ENCODE measurements at places on chromosomes 16 and 17.

- no peak for DNase-seq
These were observed 54.8 kb downstream of the NUP88 start for GRCh38 chr17:5364696-5365095.

GRCh38 chr17:75417054-75417580, 11.6 kb upstream of the GRB2 start:
- no peak for DNase-seq

DNA sequence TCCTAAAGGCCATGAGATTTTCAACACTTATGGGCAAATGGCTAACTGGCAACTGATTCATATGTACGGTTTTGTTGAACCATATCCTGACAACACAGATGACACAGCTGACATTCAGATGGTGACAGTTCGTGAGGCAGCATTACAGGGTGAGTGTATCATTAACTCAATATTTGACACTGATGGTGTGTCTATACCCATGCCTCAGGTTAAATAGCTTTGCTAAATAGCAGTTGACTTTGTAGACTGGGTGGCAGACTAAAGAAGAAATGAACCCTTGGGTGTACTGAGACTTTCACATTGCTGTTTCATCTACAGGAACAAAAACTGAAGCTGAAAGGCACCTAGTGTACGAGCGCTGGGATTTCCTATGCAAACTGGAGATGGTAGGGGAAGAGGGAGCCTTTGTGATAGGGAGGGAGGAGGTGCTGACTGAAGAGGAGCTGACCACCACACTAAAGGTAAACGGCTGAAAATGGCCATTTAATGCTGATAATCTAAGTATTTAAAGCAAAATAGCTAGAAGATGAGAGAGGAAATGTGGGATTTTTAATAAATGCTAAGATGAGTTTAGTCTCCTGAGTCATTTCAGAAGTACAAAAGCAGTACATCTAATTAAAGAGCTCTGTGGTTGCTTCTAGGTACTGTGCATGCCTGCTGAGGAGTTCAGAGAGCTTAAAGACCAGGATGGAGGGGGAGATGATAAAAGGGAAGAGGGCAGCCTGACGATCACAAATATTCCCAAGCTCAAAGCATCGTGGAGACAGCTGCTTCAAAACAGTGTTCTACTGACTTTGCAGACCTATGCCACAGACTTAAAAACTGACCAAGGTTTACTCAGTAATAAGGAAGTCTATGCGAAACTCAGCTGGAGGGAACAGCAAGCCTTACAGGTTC, 3.0 kb downstream of the SETD6 start:
- no peak for DNase-seq

DNA sequence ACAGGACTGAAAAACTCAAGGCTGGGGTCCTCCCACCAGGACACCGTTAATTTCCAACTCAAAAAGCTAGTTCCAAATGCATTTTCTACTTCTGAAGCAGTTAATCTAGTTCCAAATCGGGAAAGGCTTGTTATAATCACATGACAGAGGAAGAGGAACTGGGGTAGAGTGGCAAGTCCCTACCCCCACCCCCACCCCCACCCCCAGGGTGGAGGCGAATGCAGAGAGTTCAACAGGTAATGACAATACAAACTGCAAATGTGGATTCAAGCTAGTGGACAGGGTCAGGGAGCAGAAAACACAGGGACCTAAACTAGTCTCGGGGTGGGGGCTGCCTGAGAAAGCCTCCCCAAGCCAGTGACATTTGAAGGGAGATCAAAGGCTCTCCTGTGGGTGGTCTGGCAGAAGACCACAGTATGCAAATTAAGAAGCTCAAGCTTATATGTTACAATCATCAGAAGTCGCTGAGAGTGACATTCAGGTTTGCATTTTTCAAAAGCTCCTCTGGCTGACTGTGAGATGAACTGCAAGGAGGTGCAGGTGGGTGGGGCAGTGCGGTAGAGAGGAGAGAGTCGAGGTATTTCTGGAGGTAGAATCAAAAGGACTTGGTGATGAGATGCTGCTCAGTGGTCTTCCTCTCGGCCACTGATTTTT, 56.4 kb upstream of the SLC25A19 start:
- DNase-seq = no peak

DNA sequence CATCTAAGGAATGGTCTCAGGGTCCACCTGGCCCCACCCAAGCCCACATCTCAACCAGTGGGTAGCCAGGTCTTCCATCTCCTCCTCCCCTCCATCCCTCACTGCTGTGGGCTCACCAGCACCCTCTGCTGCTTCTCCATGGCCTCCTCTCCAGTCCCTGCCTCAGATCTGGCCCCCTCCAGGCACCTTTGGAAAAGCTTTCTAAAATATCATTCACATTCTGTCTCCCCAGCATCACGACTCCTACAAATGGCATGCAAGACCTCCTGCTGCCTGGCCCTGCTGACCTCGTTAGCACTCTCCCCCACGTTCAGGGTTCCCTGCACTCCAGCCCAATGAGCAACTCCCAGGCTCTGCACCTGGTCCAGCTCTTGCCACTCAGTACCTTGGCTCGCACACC, 13.7 kb downstream of the GLP2R start:
- DNase-seq = no peak

DNA sequence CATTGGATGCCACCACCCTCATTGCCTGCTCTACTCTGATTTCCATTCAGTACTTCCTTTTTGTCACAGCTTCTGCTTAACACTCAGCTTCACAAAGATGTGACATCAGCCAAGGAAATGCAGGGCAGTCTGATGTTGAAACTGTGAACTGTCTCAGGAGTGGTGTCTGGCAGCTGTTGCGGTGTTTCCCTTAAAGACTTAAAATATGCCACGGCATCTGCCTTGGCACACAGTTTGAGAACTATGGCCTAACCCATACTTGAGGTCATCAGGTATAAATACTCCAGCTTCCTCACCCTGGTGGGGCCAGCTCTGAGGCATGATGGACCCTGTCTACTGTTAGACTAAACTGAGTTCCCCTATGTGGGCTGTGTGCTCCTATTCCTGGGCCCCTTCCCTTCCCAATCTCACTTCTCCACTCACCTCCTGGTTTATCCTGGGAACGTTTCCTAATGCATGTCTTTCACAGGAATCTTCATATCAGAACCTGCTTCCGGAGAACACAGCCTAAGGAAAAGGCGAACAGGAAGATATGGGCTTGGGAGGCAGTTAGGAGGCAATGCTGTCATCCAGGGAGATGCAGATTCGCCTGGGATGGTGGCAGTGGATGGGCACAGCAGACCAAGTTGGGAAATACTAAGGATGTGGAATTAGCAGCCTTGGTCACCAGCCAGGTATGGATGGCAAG, 96.5 kb downstream of the WSCD1 start:
- DNase-seq = no peak

DNA sequence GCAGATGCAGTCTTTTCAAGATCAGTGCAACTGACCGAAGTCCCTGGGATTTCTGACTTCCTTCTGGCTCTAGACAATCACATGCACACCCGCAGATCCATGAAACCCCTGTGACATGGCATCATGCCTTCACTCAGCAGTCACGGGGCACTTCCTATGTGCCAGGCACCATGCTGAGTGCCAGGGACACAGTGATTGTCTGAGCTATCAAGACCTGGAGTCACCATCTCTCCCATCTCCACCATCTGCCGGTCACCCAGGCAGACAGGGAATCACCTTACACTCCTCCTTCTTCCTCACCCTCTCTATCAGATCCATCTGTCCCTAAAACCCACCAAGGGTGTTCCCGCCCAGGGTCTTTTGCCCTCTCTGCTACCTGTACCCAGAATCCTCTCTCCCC, 5.3 kb downstream of the BEAN1 start:
- DNase-seq = no peak

DNA sequence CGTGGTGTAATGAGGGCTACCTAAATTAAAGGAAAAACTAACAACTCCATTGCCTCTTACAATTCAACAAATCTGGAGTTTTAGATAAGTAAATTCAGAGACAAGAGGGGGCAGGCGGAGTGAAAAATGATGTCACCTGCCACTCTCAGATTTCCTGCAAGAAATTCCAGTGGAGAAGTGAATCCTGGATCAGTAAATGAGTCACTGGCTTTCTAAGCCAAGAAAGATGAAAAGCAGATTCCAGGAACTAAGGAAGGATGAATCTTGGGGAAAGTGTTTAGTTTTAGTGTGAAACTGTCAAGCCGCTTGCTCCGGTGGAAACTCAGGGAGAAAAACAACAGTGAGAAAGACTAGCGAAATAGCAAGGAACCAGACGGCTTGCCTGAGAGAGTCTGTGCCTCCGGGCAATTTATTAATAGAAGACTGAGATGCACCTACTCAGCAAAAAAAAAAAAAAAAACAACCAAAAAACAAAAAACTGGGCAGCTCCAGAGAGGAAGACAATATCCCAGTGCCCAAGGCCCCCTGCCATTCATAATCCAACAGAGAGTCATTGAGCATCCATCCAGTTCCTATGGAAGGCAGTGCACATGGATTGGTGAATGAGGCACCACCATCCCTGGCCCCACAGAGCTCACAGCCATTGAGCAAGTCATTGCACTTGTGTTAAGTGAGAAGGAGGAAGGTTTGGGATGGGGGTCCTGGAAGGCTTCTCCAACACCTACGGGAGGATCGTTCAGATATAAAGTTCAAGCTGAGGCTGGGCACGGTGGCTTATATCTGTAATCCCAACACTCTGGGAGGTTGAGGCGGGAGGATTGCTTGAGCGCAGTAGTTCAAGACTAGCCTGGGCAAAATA, 12.1 kb upstream of the RIPOR1 start:
- no peak for DNase-seq

DNA sequence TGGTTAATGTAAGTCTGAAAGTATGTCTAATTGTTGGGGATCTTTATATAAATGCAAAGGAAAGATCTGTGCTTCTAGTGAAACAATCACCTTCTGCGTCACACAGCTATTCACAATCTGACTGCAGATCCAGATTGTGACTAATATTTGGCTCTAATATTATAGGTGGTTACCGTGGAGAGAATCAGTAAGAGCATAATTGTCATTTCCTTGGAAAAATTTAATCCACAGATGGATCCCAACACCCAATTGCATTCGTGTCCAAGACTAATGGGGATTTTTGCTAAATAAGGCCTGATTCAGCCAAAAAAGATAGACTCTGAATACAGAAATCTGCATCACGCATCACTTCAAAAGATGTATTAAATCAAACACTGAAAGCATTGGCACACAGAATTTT, 2.7 kb upstream of the KCNJ2 start:
- DNase-seq = no peak

GRCh38 chr17:8274816-8275215, 13.7 kb upstream of the RANGRF start:
- DNase-seq = no peak

DNA sequence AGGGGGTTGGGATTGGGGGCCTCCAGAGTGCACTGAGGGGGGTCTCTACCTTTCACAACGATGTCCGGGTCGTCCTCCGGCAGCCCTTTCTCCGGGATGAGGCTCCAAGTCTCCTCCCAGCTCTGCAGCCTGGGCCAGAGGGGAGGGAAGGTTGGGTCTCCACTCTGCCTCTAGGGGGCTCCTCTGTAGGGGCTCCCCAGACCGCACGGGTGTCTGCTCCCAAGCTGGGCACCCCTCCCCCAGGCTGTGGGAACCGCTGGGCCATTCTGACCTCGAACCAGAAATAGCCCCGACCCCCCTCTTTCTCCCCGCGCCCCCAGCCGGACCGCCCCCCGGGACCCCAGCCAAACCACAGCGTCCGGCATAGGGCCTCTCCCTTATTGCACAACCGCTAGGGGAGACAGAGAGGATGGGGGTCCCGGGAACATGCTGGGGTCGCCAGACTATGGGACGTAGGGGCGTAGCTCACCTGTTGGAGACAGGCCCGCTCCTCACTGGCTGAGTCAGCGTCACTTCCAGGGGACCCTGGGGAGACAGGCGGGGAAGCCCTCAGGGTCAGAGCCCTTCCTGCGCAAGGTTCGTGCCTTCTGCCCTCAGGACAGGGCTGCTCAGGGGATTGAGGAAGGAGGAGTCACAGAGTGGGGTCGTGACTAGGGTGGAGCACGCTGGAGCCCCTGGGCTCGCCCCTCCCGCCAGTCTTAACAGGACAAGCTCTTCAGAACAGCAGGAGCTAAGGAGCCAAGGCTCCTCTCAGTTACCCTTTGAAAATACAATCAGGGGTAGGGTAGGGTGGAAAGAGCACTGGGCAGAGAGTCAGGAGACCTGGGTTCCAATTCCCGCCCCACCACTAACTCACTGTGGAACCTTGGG, 2.7 kb downstream of the PLEKHH3 start:
- DNase-seq = peak; percentile 48

DNA sequence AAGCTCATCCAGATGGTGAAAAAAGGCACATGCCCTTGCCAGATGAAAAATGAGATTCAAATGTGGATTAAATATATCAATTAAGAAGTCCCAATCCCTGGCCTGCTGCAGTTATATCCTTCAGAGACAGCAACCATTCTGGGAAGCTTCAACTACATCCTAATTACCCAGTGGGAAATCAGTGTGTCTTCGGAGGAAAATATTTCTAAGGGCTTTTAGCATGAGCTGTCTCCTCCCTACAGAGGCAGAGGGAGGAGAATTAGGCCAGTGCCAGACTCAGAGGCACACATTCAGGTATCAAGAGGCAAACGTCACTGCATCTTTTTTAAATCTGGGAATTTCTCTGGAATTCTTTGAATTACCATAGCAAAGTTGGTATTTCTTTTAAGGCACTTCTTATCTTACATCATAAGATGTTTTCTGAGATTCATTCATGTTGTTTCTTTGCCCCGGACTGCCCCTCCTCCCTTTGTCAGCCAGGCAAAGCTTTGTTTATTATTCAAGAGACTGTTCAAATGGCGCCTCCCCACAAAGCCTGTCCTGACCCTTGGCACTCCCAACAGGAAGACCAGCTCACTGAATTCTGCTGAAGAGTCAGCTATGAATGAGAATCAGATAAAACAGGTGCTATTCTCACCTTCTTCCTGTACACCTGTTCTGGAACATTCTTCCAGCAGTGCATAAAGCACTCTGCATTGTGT, 38.3 kb upstream of the SMPD3 start:
- DNase-seq = no peak

GRCh38 chr17:66032082-66032712, 159.7 kb downstream of the CEP112 start:
- no peak for DNase-seq

GRCh38 chr17:78862073-78863023, 21.7 kb upstream of the USP36 start:
- DNase-seq = peak; percentile 62

DNA sequence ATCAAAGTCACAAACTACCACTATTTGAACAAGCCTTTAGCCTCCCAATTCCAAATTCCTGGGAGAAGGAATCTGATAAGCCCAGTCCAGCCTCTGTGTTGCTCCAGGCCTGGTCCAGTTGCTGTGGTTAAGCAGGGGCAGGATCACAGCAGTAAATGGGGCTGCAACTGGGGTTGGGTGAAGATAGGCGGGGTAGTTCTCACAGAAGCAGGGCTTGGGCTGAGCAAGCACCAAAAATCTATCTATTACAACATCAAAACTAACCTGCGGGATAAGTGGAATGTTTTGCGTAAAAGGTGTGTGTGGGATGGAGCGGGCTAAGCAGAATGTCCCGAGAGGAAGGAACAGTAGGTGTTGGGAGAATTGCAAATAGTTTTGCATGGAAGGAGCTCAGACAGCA, 23.0 kb upstream of the RNF135 start:
- DNase-seq = no peak

DNA sequence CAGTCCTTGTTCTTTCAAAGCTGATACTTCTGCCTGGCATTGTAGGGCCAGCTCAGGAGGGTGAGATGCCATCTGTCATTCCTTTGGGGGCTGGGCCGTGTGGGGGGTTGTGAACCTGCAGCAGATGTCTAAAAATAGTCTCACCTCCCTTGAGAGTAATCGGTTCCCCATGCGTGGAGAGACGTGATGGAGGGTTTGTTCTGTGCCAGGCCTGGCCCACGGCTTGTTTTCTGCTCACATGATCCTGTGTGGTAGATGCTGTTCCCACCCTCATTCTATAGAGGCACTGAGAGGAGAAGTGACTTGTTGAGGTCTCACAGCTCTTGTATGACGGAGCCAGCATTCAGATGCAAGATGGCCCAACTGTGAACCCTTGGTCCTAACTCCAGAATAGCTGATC, 4.6 kb downstream of the IRF8 start:
- no peak for DNase-seq
